ENCODE measurements at places on chromosomes 1 and 21.

DNA sequence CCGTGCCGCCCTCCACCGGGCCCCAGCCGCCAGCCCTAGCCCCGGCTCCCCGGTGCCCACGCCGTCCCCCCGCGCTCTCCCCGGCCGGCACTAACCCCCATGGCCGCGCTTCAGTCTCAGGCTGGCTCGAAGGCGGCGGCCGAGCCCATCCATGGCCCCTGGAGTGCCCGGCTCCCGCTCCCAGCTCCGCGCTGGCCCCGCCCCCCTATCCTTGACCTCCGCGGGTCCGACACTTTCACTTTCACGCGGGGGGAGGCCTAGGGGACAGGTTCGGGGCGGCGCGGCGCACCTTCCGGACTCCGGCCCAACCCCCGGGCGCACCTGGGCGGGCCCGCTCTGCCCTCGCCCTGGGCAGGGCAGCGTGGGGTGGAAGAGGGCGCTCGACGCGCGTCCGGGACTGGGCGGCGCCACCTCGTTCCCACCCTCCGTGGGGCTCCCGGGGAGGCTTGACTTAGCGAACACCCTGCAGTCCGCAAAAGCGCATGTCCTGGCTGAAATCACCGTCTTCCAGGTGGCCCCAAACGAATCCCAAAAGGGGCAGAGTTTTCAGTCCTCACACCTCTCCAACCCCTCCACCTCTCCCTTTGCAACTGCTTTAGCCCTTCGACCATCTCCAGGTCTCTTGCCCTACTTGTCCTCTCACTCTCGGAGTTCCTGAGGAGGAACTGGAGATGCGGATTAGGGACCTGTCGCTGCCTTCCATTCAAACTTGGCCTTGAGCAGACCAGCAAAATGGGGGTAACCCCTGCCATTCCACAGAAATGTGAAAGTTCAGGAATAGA lies 3.9 kb upstream of the DENND2D start:
- no peak for DNase-seq

DNA sequence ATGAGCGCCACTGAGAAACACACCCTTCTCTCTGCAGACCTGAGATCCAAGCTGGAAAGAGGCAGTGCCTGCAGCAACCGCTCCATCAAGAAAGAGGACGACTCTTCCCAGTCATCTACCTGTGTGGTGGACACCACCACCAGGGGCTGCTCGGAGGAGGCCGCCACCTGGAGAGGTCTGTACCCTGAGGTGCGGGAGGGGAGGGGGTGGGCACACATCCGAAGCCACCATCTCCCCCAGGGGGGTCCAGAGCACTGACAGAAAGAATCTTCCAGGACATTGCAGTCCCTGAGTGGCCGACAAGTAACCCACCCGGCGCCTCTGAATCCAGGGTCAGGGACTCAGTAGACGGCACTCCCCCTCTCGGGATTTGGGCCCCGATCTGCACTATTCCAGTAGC lies 23.0 kb downstream of the TMEM201 start:
- no peak for DNase-seq

GRCh38 chr1:204509186-204509635 lies 7.0 kb upstream of the MDM4 start:
- DNase-seq = no peak

GRCh38 chr1:115976921-115977498 lies 697 bp downstream of the SLC22A15 start:
- no peak for DNase-seq

DNA sequence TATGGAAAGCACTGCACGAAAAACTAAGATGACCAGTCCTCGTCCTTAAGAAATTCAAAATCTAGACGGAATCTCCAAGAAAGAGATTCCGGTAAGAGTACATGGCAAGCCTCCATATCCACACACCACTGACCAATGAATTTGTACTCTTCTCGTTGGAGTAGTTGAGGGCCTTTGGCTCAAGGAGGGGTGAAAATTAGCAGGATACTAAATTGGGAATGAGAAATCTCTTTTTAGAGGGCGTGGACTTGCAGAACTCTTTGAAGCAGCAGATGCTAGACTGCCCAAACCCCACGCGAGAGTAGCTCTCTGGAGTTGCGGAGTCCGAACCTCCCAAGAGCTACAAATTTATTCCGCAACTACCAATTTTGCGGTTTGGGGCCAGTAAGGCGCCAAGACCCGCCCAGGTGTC lies 872 bp upstream of the PPP2R5A start:
- no peak for DNase-seq

GRCh38 chr1:154157520-154158306 lies 2.8 kb upstream of the NUP210L start:
- DNase-seq = peak; percentile 56

DNA sequence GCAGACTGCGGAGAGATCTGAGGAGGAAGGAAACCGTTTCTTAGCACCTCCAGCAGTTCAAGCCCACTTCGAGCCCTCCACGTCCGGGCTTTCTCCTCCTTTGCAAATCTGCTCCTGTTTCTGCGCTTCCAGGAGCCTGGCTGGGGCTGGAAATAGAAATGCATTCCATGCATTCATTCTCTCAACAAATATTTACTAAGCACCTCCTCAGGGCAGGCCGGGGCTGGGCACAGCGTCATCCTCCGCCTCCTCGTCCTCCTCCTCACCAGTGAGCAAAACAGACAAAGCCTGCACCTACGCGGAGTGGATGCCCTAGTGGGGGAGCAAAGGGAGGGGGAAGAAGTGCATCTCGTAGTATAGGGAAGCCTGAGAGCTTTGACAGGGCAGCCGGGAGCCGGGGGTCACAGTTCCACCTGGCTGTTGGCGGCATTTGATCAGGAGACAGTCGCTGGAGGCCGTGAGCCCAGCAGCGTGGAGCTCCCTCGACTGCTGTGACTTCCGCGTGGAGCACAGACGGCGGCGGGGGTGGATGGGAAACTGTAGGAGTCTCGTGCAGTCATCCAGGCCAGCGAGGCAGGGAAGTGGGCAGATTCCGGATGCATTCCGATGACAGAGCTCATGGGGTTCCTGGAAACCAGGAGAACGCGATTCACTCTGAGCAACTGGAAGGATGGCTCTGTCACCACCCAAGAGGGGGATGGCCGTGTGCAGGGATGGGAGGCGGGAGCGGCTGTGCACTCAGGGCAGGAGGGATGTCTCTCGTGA lies 93.5 kb downstream of the SIK1 start:
- no peak for DNase-seq

DNA sequence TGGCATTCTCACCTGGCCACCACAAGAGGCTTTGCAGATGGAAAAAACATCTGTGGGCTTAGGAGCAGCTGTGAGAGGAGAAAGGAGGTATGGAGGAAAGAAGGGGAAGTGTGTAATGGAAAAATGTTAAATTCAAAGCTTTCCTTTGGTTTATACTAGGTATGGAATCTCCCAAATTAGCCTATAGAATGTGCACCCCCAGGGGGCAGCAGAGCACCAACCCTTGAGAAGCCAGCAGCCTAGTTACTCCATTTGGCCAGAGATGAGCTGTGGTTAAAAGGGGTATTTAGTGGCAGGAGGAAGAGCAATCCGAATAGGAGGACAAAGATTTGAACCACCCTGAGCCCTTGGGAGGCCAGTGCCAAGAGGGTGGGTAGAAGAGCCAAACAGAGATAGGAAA lies 97.5 kb upstream of the CTTNBP2NL start:
- DNase-seq = no peak

DNA sequence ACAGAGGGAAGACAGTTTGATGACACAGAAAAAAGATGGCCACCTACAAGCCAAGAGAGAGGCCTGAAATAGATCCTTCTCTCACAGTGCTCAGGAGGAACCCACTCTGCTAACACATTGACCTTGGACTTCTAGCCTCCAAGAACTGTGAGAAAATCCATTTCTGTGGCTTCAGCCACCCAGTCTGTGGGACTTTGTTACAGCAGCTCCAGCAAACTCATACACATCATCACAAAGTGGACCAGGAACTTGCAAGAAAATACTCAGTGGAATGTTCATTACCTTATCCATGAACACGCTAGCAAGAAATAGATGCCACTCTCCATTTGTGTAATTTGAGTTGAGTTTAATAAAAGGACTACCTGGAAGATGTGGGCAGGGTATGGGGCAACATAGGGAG lies 38.1 kb upstream of the VWA5B1 start:
- DNase-seq = no peak

GRCh38 chr1:67711158-67711854 lies 26.3 kb downstream of the GADD45A start:
- no peak for DNase-seq

DNA sequence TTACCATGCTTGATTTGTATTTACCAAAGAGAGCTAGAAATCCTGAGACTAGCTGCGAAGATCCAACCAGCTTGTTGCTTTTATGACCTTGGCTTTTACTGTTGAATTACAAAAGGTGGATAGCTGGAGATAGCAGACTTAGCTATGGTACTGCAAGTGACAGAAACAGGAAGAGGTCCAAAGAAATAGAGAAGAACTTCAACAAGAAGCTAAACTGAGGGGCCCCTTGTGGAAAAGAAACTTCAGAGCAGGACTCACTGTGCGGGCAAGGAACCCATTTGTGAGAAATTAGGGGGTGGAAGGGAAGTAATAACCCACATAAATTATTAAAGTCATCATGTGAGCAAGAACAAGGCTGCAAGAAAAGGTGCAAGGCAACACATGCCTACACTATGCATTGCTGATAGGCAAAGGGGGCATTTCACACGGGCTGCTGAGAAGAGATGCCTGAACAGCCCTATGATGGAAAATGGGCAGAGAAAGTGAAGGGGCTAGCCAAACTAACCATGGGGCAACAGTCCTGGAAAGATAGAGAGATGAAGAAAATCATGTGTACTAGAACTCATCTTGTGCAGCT lies 116.6 kb upstream of the PRDX6 start:
- no peak for DNase-seq

- DNase-seq = no peak
These were observed 59.1 kb upstream of the PDC start for GRCh38 chr1:186519982-186520381.

GRCh38 chr1:12128120-12128519 lies 38.7 kb upstream of the TNFRSF1B start:
- no peak for DNase-seq
